ENCODE measurements at places on chromosomes 3 and 15. TPM values are rescaled to one million over a fixed set of nuclear protein-coding genes. Genes with fewer than 3 reads are reported as not detected.

WDR93 gene
- 0.52 TPM for total RNA-seq

DNA sequence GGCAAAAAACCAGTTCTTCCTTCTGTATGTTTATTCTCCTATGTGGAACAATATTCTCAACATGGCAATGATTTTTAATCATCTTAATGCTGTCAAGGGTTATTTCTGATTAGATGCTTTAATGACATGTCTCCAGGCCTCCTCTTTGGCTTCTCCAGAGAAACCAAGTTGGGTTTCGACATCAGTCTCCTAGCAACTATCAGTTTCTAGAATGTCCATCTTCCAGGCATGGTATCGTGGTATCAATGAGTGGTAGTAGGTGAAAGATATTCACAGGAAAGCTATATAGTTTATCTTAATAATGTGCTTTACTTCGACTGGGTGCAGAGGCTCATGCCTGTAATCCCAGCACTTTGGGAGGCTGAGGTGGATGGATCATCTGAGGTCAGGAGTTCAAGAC is 128.5 kb downstream of the C3orf70 start:
- H3K36me3 ChIP-seq: peaks cover 38% of the 10 kb centered on the region
- DNase-seq: no peak
- no peak overlapping the region for H3K4me3 ChIP-seq
- H3K27ac ChIP-seq: no peak overlapping the region
- H3K4me1 ChIP-seq: no peaks in the 10 kb centered on the region
- no peaks in the 10 kb centered on the region for H3K27me3 ChIP-seq

DNA sequence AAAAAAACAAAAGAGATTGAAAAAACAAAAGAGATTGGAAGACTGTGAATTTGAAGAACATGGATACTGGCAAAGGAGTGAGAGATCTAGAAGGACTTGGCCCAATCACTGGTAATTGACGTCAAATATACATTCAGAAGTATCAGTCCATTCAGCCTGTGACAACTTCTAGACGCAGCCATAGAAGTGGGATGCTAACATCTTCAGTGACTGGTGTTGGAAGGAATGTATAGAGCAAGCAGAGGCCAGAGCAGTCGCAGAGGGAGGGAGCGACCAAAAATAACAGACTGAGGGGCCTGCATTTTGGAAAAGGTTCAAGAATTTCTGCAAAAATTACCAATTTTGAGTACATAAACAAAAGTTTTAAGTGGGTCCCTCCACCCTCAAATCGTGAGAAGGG is 473.3 kb downstream of the CADM2 start:
- DNase-seq: no peak
- no peaks in the 10 kb centered on the region for H3K36me3 ChIP-seq
- no peaks in the 10 kb centered on the region for H3K27me3 ChIP-seq
- H3K27ac ChIP-seq: no peak overlapping the region
- H3K4me1 ChIP-seq: no peaks in the 10 kb centered on the region

- no peaks in the 10 kb centered on the region for H3K27me3 ChIP-seq
- no peak overlapping the region for H3K4me3 ChIP-seq
- no peaks in the 10 kb centered on the region for H3K4me1 ChIP-seq
These were observed 4.4 kb downstream of the PRSS50 start for GRCh38 chr3:46713050-46713897.

- DNase-seq: no peak
- no peak overlapping the region for H3K4me3 ChIP-seq
- no peaks in the 10 kb centered on the region for H3K27me3 ChIP-seq
- H3K36me3 ChIP-seq: no peaks in the 10 kb centered on the region
- no peak overlapping the region for H3K27ac ChIP-seq
- peaks cover 24% of the 10 kb centered on the region for H3K4me1 ChIP-seq
These were observed 8.6 kb downstream of the PIK3CA start for GRCh38 chr3:179156775-179157174.
